M059J (cell line): ENCODE measurements at places on chromosomes 12 and 14.
A peak's percentile ranks its signal among the peaks of the same experiment; 100 is the strongest.

- no peak for DNase-seq
Measured at GRCh38 chr12:84767079-84767478, 145.5 kb downstream of the SLC6A15 start.

GRCh38 chr12:1500095-1500801, 94.1 kb downstream of the FBXL14 start:
- peak; percentile 58 for DNase-seq

DNA sequence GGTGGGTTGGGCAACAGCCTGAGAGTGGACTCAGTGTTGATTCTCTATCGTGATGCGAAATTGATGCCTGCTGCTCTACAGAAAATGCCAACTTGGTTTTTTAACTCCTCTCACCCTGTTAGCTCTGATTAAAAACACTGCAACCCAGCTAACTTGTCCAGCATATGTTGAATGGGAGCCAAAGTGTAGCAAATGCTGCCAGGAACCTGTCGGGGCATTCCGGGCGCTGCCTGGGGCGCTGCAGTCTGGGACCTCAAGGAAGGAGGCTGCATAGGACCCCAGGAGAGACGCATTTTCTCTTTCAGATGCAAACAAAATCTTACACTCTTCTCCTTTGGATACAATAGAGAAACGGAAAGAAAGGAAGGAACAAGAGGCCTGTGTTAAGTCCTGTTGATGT, 3.9 kb downstream of the B3GNT4 start:
- DNase-seq = no peak

- DNase-seq = no peak
Measured at GRCh38 chr12:131916306-131917138, 12.6 kb upstream of the PUS1 start.

DNA sequence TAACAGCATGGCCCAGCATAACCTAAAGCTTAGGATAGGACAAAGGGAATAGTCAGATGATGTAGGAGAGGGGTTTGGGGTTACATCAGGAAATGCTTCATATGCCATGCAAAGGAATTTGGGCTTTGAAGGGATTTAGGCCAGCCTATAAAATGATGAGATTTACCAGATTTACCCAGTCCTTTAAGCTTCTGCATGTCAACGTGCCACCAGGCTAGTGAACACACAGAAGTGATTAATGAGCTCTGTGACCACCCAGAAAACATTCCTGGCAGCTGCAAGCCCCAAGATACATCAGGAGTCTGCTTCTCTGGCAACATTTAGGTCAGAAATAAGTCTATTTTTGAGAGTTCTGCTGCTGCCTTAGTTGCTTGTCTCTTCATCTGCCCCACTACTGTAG, 118.3 kb downstream of the LRIG3 start:
- DNase-seq = peak; percentile 18

- peak; percentile 98 for DNase-seq
Measured at GRCh38 chr12:123089631-123090353, 61.1 kb downstream of the PITPNM2 start.

DNA sequence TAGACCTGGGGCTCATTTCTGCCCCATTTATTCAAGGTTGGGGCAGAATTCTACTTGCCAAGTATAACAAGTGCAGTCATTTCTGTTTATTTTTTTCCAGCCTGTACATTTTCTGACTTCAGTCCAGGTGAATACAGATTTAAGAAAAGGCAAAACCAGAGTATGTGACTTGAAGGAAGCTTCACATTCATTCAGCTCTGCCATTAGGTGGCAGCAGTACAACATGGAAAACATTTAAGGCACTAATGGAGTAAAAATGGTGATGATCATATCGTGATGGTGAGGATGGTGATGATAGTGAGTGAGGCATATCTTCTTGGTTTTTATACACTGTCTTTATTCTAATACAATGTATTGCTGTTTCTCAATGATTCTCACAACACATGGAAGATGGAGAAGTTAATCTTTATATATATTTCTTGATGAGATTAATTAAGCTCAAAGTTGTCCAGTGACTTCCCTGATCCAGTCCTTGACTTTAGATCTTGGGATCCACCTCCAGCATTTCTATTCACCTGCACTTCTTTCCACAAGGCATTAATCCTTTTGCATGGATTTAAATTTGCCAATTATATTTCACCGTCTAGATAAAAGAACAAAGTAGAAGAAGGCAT, 176.7 kb upstream of the SEL1L start:
- peak; percentile 3 for DNase-seq

DNA sequence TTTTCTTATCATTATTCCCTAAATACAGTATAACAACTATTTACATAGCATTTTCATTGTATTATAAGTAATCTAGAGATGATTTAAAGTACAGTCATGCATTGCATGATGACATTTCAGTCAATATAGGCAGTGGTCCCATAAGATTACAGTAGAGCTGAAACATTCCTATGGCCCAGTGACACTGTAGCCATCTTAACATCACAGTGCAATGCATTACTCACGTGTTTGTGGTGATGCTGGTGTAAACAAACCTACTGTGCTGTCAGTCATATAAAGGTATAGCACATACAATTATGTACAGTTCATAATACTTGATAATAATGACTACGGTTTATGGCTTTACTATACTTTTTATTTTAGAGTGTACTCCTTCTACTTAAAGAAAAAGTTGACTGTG, 13.3 kb downstream of the LLPH start:
- DNase-seq = no peak

GRCh38 chr12:104080764-104081163, 16.4 kb downstream of the HCFC2 start:
- no peak for DNase-seq

- no peak for DNase-seq
Measured at GRCh38 chr12:47983541-47984115, 20.2 kb downstream of the TMEM106C start.

DNA sequence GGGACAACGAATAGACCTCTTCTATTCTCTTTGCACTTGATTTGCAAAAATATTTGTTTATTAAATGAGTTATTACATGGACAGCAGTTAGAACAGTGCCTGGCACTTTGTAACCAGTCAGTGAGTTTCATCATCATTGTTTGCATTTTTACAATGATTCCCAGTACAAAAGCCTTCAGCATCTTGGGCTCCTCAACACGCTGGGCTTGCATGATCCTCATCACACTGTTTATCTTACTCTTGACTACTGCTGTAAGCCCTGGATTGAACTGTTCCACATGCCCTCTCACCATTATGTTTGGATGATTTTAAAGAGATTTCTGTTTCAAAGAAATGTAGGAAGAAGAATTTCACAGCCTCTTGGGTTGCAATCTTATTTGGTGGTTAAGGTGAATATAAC, 204.3 kb downstream of the PELI2 start:
- DNase-seq = no peak

DNA sequence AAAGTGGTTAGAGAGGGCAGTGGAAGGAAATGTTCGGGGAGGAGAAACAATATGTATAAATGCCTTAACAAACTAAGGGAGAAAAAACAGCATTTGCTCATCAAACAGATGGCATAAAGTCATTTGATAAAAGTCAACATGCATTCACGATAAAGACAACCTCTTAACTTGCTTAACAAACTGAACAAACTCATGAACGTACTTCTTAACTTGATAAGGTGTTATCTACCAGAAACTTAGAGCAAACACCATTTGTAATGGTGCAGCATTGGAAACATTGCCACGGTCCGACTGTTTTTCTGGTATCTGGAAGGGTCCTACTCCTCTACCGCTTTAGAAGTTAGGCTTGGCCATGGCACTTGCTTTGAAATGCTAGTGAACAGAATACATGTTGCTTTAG, 4.2 kb upstream of the RPS6KL1 start:
- no peak for DNase-seq

- peak; percentile 63 for DNase-seq
Measured at GRCh38 chr12:100926669-100927248, 132.2 kb downstream of the ANO4 start.

DNA sequence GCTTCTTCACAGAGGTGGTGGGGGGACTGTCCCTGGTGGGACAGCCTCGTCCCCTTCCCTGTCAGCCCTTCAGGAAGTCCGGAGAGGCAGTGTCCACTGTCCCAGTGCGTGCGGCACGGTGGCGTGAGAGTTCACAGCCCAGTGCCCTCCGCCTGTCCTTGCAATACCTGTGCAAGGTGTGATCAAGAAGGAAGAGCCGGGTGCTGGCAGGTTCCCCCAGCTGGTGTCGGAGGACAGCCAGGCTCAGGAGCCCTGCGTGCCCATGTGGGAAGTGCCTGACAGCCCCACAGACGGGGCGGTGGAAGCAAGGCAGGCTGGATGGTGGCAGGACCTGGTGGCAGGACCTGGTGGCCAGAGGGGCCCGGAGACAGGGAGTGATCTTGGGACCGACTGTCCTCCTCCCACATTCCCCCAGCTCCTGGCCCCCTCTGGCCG, 16.4 kb downstream of the NOC4L start:
- no peak for DNase-seq

DNA sequence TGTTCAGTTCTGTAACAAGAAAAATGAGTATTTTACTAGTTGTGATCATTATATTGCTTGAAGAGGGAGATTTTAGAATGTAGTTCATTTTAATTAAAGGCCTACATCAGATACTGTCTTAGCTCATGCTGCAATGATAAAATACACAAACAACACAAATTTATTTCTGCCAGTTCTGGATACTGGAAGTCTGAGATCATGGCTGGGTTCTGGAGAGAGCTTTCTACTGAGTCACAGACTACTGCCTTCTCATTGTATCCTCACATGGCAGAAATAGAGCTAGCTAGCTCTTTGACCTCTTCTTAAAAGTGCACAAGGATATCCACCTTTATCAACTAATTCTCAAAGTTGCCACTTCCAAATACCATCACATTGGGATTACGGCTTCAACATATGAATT, 53.8 kb downstream of the MIS18BP1 start:
- peak; percentile 62 for DNase-seq

DNA sequence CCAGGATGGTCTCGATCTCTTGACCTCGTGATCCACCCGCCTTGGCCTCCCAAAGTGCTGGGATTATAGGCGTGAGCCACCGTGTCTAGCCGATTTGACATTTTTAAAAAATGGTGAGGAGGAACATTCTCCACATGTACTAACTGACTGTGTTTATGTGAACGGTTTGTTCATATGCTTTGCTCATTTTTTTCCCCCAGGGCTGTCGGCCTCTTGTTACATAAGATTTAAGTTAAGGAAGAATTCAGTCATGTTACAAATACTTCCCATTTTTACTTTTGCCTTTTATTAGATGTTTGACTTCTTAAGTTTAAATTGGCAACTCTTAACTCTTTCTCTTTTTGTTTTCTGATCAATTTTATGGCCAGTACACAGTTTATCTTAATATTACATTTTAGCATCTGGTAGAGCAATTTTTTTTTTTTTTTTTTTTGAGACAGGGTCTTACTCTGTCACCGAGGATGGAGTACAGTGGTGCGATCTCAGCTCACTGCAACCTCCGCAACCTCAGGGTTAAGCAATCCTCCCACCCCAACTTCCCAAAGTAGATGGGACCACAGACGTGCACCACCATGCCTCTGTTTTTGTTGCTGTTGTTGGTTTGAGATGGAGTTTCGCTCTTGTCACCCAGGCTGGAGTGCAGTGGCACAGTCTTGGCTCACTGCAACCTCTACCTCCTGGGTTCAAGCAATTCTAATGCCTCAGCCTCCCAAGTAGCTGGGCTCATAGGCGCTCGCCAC, 9.6 kb downstream of the GNS start:
- no peak for DNase-seq

DNA sequence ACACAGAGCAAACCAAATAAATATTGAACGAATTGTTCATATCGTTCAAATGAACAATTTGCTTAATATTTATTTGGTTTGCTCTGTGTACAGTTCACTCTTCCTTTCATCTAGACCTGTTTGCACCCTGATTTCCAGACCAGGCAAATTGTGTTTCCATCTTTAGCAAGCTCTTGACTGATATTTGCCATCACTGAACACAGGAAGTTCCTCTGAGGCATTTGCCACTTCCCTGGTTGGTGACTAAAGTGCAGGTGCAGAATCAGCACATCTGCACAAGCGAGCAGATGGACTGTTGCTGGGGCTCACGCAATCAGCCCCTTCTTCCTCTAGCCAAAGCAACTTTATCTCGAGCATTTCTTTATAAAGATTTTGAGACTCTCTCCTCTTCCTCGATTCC, 112.9 kb downstream of the DAAM1 start:
- no peak for DNase-seq

DNA sequence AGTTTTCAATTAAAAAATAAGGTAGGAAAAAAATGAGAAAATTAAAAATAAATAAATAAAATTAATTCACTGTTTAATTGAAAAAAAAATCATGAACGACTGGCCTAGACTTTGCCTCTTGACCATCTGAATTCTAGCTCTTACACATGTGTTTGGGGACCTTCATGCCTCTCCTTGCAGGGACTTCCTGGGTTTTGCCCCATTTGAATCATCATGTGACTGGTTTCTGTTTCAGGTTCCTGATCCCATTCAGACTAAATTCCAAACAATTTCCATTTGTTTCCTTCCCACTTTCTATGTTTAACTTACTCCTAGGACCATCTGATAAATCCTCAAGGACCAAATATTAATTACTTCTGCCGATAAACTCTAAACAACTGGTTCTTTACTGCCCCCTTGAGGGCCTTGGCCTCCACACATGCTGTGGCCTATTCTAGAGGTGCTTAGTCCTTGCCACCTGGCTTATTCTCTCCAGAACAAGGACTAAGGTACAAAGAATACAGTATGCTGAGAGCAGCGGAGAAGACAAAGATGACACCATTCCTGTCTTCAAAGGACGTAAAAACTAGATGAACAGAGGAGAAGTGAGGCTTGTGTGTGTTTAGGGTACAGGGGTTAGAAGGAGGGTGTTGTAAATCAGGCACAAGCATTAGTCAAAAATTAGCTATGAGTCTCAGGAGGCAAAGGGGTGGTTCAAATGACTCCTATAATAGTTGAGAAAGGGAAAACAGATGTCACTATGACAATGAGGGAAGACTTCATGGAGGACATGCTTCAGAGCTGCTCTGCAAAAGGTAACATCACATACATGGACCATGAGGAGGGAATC, 125.8 kb upstream of the AVPR1A start:
- DNase-seq = peak; percentile 34

DNA sequence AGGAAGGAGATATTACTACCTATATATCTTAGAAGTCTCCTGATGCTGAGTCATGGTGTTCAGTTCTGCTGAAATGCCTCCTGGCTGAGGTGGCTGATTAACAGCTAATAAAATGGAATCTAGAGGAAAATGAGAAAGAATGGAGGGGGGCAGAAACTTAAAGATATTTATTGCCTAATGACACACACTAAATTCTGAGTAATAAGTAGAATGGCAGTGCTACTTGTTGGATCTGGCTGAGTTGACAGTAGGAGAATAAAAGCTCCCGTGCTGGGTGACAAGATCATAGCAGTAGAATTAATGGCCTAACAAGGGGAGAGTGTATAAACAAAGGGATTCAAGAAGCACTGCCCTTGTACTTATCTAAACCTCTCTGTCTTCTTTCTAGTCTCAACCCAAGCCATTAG, 137.5 kb downstream of the CNTN1 start:
- DNase-seq = no peak
